H9 (cell line): ENCODE measurements at places on chromosomes 5 and 9. TPM values are rescaled to one million over a fixed set of nuclear protein-coding genes. Genes with fewer than 3 reads are reported as not detected.

Gene EGFLAM
- 0.33 TPM in 2 replicates for total RNA-seq

DNA sequence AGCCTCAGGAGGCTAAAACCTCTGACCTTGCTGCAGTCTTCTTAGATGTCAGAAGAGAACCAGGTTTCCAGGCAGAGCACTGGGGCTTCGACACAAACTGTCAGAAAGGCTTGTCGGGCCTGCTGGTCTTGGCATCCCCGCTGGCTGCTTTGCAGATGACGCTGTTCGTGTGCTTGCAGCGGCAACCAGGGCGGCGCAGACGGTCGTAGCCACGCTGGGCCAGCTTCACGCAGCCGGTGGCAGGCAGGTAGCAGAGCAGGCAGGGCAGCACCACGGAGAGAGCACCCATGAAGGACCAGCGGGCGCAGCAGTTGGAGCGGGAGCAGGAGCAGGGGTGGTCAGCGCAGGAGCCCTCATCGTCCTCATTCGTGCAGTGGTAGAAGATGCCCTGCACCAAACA is 10.7 kb downstream of the SPRY4 start:
- no peak for DNase-seq

- no peak for DNase-seq
Measured at GRCh38 chr5:37308793-37309192, 59.6 kb upstream of the CPLANE1 start.

GRCh38 chr5:393846-394275 is 49.1 kb upstream of the EXOC3 start:
- DNase-seq = peak; percentile 29

- DNase-seq = no peak
Measured at GRCh38 chr5:150209099-150209635, 19.3 kb downstream of the SLC6A7 start.

DNA sequence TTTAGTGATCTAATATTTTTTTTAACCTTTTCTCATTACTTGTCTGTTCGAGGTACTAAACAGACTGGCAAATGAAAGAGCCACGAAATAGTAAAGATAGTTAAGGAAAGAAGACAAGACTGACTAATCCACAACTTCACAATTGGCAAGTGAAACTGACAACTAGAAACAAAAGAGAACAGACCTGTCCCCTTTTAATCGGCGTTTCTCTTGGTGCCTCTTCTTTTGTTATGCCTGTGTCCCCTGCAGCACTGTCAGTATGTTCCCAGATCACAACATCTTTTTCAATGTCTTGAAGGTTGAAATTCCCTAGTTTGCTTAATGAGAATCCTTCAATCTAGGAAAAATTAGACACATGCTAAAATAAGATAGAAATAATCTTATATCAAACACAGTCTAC is 26.1 kb downstream of the TUT7 start:
- peak; percentile 30 for DNase-seq

Gene TRIO
- total RNA-seq = 82.9 and 87.8 TPM in 2 replicates

Gene MEIKIN
- total RNA-seq = not detected in 2 replicates

DNA sequence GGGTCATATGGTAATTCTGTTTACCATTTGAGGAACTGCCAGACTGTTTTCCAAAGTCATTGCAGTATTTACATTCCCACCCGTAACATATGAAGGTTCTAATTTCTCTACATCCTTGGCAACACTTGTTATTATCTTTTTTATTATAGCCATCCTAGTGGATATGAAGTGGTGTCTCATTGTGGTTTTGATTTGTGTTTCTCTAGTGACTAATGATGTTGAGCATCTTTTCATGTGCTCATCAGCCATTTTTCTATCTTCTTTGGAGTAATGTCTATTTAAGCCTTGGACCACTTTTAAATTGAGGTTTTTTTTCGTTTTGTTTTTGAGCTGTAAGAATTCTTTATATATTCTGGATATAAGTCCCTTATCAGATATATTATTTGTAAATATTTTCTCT is 132.8 kb upstream of the RUSC2 start:
- no peak for DNase-seq

DNA sequence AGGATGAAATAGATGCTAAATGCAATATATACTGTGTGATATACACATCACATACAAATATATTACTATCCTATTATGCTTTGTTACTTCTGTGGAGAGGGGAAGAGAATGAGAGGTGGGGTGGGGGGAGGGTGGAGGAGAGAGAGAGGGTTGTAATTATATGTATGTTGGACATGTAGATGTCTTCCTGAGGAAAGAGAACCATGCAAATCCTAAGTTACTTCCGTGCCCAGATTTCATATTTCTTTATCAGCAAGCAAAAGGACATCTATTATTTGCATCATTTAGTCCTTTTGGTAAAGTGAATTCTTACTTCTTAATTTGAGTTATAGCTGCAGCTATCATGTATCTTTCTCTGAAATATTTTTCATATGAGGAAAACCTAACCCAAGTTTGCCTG is 187.5 kb downstream of the ADGRV1 start:
- DNase-seq = no peak

- no peak for DNase-seq
Measured at GRCh38 chr5:27402828-27403227, 364.4 kb upstream of the CDH9 start.

GRCh38 chr5:179257176-179257682 is 88.0 kb downstream of the ADAMTS2 start:
- peak; percentile 23 for DNase-seq

Gene TPPP
- 0.44 and 0.48 TPM in 2 replicates for total RNA-seq

DNA sequence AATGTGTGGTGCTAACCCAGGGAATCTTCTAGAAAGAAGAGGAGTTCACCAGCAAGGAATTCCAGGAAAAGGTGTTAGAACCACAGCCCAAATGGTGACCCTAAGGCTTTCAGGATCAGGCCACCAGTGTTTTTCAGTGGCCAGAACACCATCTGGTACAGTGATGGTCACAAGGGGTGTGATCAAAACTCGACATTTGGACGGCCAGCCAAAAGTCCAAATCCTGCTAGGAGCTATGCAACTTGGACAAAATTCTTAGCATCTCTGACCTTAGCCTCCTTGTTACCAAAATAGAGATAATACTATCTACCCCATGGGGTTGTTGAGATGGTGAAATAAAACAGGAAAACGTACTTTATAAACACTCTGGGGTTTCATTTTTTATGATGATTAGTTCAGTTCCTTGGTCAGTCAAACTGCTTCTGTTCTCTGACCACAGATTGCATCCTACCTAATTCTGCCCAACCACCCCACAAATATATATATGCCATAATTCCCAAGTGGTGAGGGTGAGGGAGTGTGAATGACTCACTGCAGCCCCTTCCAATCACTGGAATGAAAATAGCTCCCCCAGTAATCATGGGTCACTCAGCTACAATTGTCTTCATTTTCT is 210.3 kb downstream of the CDK5RAP2 start:
- DNase-seq = no peak

GRCh38 chr5:55691265-55692105 is 20.6 kb downstream of the SLC38A9 start:
- no peak for DNase-seq

- no peak for DNase-seq
Measured at GRCh38 chr5:111851631-111852548, 94.9 kb upstream of the NREP start.

- peak; percentile 67 for DNase-seq
Measured at GRCh38 chr5:132813599-132814502, 749 bp downstream of the SOWAHA start.
